ENCODE measurements at places on chromosomes 16 and 17. TPM values are rescaled to one million over a fixed set of nuclear protein-coding genes. Genes with fewer than 3 reads are reported as not detected.

- DNase-seq, result no peak
These were observed 46.8 kb downstream of the OMG start for GRCh38 chr17:31250229-31250628.

GRCh38 chr16:1263591-1264344 is 7.9 kb downstream of the TPSD1 start:
- DNase-seq, result no peak

The RRAD gene
- 49.1 TPM for total RNA-seq

DNA sequence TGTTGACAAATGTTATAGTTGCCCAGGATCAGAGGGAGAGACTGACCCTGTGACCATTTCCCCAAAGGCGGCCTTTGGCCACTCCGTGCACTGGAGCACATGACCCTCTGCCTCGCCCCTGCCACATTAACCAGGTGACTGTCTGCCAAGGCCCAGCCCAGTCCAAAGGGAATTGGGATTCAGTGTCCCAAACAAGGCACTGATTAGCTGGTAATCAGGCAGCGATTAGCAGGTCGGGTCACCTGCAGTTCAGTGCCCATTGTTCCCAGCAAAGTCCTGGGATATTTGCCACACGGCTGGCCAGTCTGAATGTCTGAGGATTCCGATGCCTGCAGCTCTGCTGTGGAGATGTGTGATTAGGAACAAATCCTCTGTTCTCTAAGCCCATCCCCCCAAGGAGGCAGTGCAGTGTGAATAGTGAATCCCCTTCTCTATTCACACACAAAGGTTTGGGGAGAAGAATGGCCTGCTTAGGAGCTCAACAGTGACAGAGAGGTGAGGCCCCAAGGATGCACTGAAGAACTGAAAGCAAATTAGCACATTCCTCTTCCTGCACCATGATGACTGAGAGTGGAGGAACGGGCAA is 123.1 kb upstream of the MAF start:
- DNase-seq, result no peak

DNA sequence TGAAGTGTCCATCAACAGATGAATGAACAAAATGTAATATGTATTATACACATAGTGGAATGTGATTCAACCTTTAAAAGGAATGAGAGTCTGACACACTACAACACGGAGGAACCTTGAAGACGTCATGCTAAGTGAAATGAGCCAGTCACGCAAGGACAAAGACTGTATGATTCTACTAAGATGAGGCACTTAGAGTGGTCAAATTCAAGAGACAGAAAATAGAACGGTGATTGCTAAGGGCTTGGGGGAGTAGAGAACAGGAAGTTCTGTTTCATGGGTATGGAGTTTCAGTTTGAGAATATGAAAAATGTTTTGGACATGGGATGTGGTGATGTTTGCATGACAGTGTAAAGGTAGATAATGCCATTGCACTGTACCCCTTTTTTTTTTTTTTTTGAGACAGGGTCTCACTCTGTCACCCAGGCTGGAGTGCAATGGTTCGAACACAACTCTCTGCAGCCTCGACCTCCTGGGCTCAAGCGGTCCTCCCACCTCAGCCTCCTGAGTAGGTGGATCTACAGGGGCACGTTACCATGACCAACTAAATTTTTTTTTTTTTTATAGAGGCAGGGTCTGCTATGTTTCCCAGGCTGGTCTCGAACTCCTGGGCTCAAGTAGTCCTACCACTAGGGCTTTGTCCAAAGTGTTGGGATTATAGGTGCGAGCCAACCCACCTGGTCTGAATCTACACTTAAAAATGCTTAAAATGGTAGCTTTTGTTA is 2.9 kb upstream of the CCDC102A start:
- peak; percentile 56 for DNase-seq

DNA sequence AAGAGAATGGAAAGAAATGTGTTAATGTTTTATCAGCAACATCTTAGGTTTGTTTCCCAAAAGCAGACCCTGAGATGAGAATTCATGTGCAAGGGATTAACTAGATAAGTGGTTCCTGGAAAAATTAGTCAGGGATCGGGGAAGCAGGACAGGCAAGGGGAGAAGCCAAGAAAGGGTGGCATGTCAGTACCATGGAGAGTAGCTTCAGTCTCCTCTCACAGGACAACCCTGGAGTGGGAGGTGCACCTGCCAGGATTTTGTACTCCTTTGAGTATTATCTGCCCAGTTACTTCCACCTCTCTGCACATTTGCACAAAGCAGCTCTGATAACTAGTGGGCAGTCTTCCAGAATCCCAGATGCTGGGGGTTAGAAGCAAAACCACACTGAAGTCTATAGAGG is 117.0 kb downstream of the RGS9 start:
- no peak for DNase-seq

The PLEKHH3 gene
- 44.9 TPM for total RNA-seq

The VMP1 gene
- total RNA-seq, result 380 TPM
